ENCODE measurements at places on chromosomes 2 and 18. TPM values are rescaled to one million over a fixed set of nuclear protein-coding genes. Genes with fewer than 3 reads are reported as not detected.

Gene BOK
- total RNA-seq, result 26.1 TPM

Gene GPR155
- 3.7 TPM for total RNA-seq

Gene TEX44
- not detected for total RNA-seq

Gene GCA
- total RNA-seq, result 6.2 TPM

Gene CD207
- not detected for total RNA-seq

Gene NMUR1
- not detected for total RNA-seq

Gene MEX3C
- 82.7 TPM for total RNA-seq

Gene C2orf81
- 0.85 TPM for total RNA-seq

Gene AKAIN1
- not detected for total RNA-seq

Gene PREPL
- total RNA-seq, result 50.0 TPM

Gene VIL1
- total RNA-seq, result not detected

Gene EVA1A
- 5.1 TPM for total RNA-seq

Gene SH3BP4
- total RNA-seq, result 35.2 TPM

Gene XDH
- 16.9 TPM for total RNA-seq

Gene AQP4
- 0.14 TPM for total RNA-seq

Gene MROH2A
- not detected for total RNA-seq

Gene CYP27A1
- total RNA-seq, result 0.64 TPM

Gene CABYR
- total RNA-seq, result 1.4 TPM

Gene TAF1B
- total RNA-seq, result 45.5 TPM

Gene LRRTM1
- not detected for total RNA-seq

Gene NT5C1B
- not detected for total RNA-seq

Gene IL36G
- 2.6 TPM for total RNA-seq

Gene TTN
- under 0.01 TPM for total RNA-seq

Gene CCDC148
- total RNA-seq, result 0.34 TPM

Gene RAPGEF4
- total RNA-seq, result 0.34 TPM

Gene ST6GAL2
- under 0.01 TPM for total RNA-seq

Gene SLC5A7
- total RNA-seq, result not detected

Gene SH2D6
- total RNA-seq, result 0.28 TPM

Gene RAMP1
- 0.34 TPM for total RNA-seq

Gene TACR1
- total RNA-seq, result not detected
